Caudate nucleus (tissue), 63 donors: ENCODE measurements at places on chromosomes 13 and 19.

DNA sequence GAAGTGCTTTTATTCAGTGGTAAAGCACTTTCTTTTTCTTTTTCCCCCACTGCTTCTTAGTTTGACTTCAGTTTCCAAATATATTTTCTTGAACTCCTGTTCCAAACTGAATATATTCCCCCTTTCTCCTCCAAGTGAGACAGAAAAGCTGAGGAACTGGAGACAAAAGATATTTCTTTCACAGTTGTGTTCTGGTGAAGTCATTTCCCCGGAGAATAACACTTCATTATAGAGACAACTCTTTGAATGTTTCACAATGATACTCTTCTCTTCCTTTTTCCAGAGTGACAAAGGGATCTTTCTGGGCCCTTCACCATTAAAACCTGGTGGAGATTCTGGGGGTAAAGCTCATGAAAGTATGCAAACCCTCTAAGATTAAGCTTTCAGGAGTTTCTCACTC lies 860.8 kb upstream of the SLITRK5 start:
- DNase-seq, result no peak

DNA sequence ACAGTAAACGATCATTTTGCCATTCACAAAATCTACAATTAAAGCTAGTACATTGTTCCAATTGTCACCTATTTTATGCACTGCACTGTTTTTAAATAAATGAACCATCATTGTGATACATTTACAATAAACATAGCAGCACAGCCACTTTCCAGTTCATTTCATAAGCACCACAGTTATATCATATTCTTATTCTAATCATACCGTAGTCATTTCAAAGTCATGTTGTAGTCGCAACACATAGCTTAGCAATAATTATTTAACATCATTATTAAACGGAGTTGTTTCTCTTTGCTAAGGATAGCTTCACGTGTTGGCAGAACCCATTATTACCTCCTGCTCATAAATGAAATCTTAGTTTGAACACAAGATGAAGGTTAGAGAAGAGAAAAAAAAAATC lies 2.2 kb upstream of the PCDH9 start:
- no peak for DNase-seq

DNA sequence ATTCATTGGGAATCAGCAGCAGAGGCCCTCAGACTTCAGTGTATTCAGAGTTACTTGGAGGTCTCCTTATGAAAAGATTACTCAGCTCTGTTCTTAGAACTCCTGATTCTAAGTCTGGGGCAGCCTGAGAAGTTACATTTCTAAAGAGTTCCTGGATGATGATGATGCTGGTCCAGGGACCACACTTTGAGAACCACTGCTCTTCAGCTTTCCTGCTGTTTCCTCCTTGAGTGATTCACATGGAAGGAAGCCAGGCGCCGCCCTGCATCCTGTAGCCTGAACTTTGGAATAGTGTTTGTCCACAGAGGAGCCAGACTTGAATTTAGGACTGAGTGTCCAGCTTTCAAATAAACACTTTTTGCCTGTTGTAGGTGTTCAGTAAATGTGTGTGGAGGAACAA lies 2.9 kb downstream of the CEBPG start:
- DNase-seq, result no peak

DNA sequence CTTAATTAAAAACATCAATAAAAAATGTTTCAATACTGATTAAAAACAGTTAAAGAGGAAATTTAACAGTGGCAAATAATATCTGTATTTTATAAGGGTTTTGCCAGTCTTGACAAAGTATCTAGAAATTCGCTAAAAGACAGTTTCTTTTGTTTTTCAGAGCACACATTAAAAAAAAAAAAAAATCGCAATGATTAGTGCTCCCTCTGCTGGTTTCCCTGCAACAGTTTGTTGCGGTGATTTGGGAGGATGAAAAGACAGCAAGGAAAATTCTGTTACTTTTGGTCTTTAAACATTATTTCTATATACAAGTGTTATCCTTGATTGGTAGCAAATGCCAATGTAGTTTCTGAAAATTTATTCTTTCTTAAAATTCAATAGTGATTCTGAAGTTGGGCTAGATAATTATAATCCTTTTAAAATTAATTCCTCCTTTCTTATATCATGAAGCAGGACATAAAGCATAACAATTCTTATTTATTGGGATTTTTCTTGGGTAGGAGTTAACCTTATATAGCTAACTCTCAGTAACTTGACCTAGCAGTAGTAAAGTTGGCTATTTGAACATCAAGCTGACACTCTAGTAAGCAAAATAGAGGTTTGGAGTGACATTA lies 23.1 kb upstream of the SPRY2 start:
- no peak for DNase-seq

DNA sequence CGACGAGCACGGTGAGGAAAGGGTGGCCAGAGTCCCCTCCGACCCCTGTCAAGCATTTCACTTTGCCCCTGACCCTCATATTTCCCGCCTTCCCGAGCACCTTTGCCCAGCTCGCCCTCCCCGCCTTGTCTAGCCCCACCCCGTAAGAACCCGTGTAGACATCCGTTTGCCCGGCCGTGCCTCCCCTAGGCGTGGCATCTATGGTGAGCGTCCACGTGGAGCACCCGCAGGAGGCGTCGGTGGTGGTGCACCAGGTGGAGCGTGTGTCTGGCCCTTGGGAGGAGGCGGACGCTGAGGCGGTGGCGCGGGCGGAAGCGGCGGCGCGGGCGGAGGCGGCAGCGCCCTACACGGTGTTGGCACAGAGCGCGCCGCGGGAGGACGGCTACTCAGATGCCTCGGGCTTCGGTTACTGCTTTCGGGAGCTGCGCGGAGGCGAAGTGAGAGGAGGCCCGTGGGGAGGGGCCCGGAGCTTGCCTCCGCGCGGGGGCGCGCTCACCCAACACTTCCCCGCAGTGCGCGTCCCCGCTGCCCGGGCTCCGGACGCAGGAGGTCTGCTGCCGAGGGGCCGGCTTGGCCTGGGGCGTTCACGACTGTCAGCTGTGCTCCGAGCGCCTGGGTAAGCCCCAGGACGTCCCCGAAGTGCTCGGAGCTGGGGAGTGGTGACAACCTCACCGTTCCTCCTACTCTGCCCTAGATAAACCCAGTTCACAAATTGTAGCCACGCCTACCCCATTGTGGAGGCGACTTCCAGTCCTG lies 4.2 kb downstream of the LTBP4 start:
- DNase-seq, result no peak

- DNase-seq, result no peak
These were observed 1.3 kb downstream of the RHPN2 start for GRCh38 chr19:33063356-33063752.

DNA sequence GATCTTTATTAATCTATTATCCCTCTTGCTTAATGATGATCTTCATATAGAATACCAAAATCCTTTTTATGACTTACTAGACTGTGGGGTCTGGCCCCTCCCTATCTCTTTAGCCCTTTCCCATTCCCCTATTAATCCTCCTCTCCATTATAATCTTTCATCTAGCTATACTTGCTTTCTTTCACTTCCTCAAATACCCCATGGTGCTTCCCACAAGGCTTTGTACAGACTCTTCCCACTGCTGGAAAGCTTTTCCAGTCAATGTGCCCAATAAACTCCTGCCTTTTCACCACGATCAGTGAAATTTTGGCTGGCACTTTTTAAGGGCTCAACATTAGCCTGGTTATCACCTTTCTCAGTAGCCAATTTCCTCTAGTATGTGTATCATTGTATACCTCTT lies 3.2 kb upstream of the EBPL start:
- no peak for DNase-seq

DNA sequence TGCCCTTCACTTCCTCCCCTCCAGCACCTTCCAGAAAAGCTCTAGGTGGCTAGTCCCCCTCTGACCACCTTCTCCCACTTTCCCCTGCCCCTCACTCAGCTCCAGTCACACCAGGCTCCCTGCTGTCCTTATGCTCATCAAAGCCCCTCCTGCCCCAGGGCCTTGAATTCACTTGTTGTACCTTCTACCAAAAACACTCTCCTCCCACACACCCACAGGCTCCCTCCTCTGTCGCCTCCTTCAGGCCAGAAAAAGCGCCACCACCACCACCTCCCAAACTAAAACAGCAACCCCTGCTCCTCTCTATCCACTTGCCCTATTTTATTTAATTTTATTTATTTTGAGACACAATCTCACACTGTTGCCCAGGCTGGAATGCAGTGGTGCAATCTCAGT lies 4.8 kb upstream of the CEACAM16 start:
- DNase-seq, result no peak

- DNase-seq, result no peak
These were observed 9.4 kb upstream of the CEACAM19 start for GRCh38 chr19:44661904-44662303.

- peak; percentile 39 for DNase-seq
These were observed 29.7 kb downstream of the NAXD start for GRCh38 chr13:110644892-110645521.

DNA sequence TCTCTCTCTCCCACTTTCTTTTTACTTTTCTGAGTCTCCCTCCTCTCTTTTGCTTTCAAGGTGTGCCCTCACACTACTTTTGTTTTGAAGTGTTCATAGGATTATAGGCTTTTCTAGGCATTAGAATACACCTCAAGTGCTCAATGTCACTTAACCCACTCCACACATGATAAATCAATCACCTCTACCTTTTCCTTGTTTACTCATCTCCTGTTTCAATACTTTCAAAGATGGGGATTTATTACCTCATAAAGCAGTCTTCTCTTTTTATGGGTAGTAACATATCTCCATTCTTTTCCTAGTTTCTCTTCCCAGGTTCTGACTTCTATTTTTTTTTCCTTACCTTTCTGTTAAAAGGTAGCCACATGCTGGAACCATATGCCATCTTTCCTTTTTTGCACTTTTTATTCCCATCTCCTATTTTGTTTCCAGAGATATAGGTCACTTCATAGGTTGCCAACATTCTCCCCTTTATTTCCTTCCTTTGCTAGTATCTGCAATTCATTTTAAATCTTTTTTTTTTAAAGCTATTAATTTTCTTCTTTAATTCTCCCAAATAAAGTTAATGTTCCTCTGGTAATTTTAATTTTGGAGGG lies 137.6 kb upstream of the SLC10A2 start:
- no peak for DNase-seq

GRCh38 chr13:19185086-19185864 lies 3.7 kb upstream of the TUBA3C start:
- DNase-seq, result no peak

GRCh38 chr13:98233127-98233526 lies 56.1 kb upstream of the RNF113B start:
- DNase-seq, result no peak

DNA sequence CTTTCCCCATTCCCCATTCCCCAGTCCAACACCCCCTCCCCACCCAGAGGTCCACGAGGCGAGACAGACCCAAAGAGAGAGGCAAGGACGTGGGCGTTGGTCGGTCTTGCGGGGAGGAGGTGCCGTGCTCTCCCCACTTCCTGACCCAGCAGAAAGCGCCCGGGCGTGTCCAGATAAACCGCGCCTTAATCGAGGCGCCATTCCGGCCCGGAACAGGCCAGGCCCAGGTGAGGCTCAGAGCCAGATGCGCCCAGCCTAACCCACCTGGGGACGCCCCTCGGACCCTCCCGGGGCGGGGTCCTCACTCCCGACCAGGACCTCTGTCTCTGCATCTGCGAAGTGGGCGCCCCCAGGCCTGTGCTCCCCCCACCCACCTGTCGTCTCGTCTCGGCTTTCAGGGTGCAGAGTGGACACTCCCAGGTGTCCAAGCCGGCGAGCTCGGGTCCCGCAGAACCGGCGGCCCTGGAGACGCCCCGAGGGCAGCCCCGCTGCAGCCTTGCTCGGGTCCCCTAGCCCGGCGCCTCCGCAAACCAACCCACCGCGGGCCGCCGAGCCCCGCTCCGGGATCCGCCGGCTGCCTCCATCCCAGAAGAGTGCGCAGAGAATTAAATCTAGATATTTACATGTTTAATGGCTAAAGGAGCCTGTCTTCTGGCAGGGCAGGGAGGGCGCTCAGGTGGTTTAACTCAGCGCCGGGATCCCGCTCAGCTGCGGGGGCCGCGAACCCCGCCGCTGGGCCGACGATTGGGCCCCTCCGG lies 5.0 kb upstream of the ONECUT3 start:
- no peak for DNase-seq

DNA sequence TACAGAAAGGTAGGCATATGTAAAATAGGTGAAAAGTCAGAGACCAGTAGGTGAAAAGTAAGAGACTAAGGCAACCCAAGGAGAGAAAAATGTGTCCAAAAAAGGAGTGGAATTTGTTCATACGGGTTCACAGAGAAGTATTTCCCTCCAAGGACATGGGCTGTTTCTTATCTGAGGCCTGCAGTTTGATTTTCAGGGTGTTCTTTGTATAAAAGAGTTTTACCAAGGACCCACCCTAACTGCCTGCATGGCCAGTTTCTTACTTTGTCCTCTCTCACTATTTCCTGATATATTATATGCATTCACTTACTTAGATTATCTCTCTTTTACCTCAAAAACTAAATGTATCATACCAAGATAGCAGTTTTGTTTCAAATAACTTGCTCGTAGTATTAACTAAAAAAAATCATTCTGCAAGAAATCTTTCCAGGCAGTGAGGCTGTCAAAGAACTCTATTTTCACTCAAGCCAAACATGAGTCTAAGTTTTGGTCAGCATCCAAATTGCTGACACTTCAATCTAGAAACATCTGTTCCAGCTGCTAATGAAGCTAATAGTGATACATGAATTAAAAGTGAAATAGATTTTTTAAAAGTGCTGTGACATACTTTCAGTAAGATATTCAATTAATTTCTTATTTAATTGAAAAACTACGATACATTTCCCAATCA lies 141.4 kb upstream of the SGCG start:
- DNase-seq, result no peak

DNA sequence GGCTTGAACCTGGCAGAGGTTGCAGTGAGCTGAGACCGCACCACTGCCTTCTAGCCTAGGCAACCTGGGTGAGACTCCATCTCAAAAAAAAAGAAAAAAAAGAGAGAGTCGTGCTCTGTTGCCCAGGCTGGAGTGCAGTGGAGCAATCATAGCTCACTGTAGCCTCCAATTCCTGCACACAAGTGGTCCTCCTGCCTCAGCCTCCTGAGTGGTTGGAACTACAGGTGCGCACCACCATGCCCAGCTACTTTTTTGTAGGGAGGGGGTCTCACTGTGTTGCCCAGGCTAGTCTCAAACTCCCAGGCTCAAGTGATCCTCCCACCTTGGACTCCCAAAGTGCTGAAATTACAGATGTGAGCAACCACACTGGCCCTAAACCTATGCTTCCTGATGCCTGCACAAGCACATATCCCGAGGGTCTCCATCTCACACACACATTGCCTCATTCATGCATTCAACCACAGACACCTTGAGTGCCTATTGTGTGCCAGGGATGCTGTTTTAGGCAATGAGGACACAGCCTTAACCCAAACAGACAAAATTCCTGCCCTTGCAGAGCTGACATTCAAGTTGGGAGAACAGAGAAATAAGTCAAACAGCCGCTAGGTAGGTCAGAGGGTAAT lies 2.2 kb downstream of the ANGPTL6 start:
- DNase-seq, result no peak

DNA sequence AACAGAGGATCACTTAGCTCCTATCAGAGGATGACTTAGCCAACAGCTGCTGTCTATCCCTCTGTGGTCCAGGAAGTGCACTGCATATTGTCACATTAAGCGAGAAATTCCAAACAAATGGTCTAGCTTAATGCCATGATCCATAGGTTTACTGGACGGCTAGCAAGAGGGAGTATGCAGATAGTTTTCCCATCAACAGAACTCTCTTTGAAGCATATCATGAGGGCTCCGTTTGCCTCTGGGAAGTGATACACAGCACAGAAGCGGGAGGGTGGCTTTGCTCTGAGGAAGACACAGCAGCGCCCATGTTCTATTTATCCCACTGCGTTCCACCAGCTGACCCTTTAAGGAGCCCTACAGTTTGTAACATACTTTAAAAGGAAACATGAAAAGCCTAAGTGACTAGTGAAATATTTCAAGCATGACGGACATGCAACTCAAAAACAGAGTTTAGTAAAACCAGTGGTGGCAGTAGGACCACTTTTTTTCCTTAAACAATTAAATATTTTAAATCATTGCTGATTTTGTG lies 52.7 kb downstream of the COL4A1 start:
- DNase-seq, result no peak
